Stimulated activated CD4-positive, alpha-beta T cell treated with anti-CD3 and anti-CD28 coated beads, Interleukin-4, amount 100 ng/mL, for 4 hours (primary cell): ENCODE measurements at places on chromosomes 2 and 18.

GRCh38 chr2:34705551-34706247 lies 1106.6 kb upstream of the FAM98A start:
- DNase-seq, result no peak

DNA sequence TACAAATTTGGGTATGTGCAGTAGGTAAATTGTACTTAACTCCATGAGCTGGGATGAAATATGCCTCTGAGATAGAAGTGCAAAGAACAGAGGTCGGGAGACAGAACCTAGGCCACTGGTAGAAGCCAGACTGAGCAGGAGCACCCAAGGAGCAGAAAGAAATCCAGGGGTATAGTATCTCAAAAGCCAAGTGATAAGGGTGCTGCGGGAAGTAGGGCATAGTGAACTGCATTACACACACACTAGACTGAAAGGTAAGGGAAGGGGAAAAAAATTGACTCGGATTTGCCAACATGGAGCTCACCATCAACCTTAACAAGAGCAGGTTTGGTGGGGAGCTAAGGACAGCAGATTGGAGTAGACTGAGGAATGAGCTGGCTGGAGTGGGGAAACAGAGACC lies 89.3 kb upstream of the TMEM247 start:
- DNase-seq, result no peak

DNA sequence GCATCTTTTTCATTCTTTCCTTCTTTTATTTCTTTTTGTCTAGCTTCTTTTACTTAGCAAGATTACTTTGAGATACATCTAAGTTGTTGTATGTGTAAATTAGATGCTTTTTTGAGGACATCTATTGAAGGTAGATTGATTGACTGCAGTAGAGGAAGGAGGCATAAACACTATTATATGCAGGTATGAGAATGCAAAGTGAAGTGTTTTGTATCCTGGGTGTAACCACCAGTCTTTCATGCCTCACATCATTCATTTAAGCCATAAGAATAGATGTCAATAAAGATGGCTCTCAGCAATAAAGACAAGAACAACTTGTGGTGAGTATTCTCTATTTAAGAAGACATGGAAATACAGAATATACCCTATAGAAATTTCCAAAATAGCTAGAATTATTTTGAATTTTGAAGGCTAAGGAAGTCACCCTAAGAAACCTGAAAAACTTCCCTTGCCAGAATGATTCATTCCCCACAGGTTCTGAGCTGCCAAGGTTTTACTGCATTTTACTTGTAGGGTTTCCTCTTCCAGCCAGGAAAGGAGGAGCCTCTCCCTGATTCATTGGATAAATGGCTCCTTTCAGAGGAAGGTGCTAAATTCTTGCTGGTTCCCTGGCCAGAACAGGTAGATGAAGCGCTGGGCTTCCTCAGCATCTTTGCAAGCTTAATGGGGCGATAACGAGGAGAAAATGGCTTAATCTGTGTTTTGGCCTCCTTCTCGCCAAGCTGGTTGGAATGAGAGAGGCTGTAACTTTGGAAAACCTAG lies 279.8 kb upstream of the SLC14A2 start:
- no peak for DNase-seq

DNA sequence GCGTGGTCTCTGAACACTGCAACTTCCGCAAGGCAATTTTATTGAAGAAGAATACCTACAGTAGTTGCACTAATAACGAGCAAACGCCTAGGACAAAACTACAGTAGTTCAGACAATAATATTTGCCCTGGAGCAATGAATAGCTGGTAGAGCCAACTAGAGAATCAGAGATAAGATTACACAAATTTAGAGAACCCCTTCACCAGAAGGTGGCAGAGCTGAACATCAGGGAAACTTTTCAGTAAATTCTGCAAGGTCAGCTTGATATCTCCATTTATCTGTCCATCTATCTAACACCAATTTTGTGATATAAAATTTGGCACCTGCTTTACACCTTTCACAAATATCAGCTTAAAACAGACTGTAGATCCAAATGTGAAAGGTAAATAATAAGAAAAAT lies 43.8 kb downstream of the CDH19 start:
- no peak for DNase-seq

GRCh38 chr2:41941831-41942230 lies 106.0 kb upstream of the PKDCC start:
- no peak for DNase-seq

DNA sequence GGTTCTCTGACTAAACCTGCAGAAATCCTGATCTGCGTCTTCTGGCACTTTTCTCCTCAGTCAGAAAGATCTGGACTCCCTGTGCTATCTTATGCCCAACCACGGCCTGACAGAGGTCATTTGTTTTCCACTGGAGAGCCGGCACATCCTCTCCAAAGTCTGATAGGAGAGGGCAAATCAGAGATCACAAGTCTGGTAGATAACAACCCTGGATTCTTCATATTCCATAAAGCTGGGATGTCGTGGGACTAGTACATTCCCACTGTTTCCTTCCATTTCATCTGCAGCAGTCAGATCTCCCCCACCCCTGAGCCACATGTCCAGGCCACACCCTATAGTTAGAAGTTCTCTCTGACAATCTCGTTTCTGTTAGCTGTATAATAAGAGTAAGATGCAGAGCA lies 157.0 kb downstream of the MGAT5 start:
- DNase-seq, result no peak

GRCh38 chr18:39781565-39781964 lies 2173.5 kb upstream of the PIK3C3 start:
- DNase-seq, result no peak

DNA sequence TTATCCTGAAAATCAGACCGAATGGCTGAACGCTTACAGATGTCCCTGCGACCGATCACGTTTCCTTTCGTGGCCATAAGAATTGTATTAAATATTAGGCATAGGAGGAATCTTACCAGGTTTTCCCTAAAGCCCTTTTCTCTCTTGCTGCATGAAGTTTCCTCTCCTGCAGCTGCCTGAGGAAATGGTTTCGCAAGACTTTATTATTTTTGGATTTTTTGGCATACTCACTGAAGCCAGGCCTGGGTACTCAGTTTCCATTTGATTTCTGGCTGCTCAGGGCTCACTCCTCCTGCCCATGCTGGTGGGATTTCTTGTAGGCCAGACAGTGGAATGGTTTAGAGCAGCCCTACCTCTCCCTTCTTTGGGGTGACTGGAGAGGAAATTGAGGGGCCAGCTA lies 114.0 kb downstream of the KLHL29 start:
- DNase-seq, result no peak

GRCh38 chr2:69718338-69718965 lies 23.5 kb upstream of the ANXA4 start:
- DNase-seq, result no peak

GRCh38 chr2:11145350-11145749 lies 9.9 kb upstream of the SLC66A3 start:
- no peak for DNase-seq

DNA sequence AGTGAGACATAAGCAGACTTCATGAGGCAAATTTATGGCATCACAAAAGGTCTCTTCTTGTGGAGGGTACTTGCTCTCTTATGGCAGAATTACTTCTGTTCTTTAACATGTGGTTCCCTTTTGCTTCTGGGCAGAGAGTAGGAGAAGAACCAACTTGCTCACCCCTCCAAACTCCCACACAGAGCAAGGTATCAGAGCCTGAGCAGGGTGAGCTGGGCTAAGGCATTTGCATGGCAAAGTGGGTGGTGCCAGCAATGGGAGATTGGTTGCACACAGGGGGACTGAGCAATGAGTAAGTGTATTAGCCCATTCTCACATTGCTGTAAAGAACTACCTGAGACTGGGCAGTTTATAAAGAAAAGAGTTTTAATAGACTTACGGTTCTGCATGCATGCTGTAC lies 64.2 kb upstream of the ITGB6 start:
- DNase-seq, result no peak

GRCh38 chr2:127101756-127102477 lies 5.0 kb downstream of the BIN1 start:
- DNase-seq, result no peak

DNA sequence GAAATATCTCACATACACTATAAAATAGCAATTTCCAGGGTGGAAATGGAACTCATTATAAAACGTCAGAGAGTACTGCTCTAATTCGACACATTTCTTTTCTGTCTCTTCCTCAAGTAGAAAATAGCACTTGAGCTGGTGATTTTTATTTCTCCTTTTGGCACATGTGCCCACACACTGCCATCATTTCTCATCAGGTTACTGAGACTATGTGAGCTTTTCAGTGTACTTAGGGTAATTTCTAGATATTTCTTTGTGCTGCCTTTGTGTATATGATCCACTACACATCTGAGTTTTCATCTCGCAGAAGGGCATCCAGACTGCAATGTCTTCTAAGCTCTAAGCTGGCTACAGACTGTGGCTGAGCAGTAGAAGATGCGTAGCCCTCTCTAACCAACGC lies 62.1 kb upstream of the PGAP1 start:
- no peak for DNase-seq

DNA sequence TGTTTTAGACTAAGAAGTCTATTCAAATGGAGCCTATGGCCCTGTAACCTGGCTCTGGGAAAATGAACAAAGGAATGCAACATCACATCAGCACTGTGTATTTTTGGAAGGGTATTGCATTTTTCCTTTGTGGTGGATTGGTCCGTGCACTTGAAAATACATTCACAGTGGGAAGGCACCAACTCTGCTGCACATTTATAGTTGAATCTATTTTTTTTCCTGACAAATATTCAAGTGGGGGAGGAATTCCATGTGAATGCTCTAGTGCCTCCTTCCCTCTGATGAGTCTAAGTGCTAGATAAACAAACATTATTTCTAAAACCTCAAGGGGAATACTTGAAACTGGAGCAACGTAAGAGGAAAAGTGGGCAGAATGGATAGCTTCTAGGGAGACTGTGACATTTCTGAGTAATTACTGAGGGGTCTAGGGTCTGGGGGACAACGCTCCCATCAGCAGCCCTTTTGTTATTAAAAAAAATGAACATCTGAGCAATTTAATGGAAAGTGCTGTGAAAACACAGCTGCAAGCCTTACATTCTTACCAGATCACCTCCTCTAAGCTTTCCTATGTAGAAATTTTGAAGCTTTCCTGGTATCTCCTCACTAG lies 208.2 kb downstream of the SLC8A1 start:
- DNase-seq, result no peak

- no peak for DNase-seq
Observed at GRCh38 chr2:207148020-207148419, 17.7 kb downstream of the KLF7 start.

- no peak for DNase-seq
Observed at GRCh38 chr2:41197781-41198180, 745.9 kb upstream of the SLC8A1 start.

DNA sequence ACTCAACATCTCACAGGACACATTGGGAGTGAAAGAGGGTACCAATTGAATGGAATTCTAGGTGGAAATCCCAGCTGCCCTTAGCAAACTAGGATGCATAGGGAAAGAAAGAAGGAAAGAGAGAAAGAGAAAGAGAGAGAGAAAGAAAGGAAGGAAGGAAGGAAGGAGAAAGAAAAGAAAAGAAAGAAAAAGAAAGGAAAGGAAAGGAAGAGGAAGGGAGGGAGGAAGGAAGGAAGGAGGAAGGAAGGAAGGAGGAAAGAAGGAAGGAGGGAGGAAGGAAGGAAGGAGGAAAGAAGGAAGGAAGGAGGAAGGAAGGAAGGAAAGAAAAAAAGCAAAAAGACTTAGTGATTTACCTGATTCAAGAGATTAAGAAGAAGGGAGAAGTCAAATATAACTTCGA lies 143.9 kb downstream of the SS18 start:
- no peak for DNase-seq

DNA sequence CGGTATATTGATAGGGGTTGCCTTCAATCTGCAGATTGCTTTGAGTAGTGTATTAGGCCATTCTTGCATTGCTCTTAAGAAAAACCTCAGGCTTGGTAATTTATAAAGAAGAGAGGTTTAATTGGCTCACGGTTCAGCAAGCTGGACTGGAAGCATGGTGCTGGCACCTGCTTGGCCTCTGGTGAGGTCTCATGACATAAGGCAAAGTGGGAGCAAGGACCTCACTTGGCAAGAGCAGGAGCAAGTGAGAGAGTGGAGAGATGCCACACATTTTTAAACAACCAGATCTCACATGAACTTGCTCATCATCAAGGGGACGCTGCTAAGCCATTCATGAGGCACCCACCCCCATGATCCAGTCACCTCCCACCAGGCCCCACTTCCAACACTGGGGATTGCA lies 4.9 kb downstream of the MAP3K2 start:
- DNase-seq, result no peak

GRCh38 chr18:25759111-25759510 lies 331.3 kb downstream of the SS18 start:
- no peak for DNase-seq

DNA sequence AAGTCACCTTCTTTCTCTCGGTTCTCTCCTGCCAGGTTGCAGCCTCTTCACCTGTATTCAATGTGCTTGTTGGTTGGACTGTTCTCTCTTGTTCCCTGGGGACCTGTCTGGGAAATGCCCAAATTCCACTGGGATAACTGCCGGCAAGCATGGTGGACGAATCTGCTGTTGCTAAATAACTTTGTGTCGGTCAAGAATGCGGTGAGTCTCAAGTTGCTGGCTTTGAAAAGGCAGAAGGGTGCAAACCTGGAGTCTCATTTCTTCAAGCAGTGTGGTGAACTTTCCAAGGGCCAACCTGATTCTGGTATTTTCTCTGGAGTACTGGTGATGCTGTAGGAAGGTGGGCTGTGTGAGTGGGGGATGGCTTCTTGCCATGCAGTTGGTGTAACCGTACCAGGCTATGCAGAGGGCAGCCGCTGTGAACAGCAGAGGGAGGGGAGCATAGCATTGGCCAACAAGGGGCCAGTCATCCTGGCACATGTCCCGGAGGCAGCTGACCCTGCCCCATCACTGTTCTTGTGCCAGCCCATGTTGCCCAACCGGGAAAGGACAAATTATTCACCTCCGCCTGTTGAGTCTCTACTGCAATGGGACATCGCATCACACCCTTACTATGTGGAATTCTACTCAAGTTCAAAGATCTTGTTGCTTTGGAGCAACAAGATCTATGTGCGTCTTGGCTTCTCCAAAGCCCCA lies 88.1 kb upstream of the SEC11C start:
- no peak for DNase-seq

GRCh38 chr2:216415541-216415940 lies 3.3 kb downstream of the SMARCAL1 start:
- no peak for DNase-seq

- DNase-seq, result no peak
Observed at GRCh38 chr2:95354469-95354901, 48.0 kb upstream of the FAHD2A start.

DNA sequence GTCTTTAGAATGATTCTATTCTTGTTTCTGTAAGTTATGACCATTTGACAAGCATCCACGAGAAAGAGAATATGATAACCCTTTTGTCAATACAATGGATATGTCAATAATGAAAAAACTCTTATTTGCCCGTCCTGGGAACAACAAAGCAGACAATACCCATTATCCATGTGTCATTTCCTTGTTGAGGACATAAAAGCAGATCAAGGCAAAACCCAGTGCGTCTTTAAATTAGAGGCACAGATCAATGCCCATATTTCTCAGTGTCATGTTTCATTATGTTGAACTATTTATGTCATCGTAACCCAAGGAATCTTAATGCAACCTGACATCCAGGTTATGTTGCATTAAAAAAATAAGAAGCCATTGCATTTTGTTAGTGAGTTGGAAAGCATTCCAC lies 365.0 kb upstream of the CELF4 start:
- DNase-seq, result no peak

- no peak for DNase-seq
Observed at GRCh38 chr2:226970362-226970761, 134.5 kb downstream of the RHBDD1 start.

GRCh38 chr2:67858886-67859285 lies 203.9 kb downstream of the C1D start:
- DNase-seq, result no peak

- no peak for DNase-seq
Observed at GRCh38 chr2:176079831-176080539, 3.8 kb downstream of the EVX2 start.

GRCh38 chr18:34493099-34493544 lies 217.0 kb upstream of the DTNA start:
- no peak for DNase-seq

GRCh38 chr2:232486558-232487384 lies 863 bp downstream of the ECEL1 start:
- DNase-seq, result no peak
